ENCODE measurements at places on chromosomes 2 and 18.

DNA sequence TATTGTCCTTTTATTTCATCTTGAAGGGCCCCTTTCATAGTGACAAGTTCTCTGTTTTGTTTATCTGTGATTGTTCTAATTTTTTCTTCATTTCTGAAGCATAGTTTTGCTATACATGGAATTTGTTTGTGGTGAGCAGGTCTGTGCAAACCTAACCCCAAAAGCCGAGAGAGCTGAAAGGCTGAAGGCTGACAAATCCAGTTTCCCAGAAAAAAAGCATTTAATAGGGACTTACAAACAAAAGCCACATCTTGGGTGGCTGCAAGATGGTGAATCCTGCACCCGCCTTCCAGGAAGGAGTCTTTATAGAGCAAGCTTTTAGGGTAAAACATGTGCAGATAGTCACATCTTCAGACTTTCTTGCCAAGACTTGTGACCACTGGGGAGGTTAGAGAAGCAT is 473.4 kb upstream of the TRIB2 start:
- no peak for DNase-seq

DNA sequence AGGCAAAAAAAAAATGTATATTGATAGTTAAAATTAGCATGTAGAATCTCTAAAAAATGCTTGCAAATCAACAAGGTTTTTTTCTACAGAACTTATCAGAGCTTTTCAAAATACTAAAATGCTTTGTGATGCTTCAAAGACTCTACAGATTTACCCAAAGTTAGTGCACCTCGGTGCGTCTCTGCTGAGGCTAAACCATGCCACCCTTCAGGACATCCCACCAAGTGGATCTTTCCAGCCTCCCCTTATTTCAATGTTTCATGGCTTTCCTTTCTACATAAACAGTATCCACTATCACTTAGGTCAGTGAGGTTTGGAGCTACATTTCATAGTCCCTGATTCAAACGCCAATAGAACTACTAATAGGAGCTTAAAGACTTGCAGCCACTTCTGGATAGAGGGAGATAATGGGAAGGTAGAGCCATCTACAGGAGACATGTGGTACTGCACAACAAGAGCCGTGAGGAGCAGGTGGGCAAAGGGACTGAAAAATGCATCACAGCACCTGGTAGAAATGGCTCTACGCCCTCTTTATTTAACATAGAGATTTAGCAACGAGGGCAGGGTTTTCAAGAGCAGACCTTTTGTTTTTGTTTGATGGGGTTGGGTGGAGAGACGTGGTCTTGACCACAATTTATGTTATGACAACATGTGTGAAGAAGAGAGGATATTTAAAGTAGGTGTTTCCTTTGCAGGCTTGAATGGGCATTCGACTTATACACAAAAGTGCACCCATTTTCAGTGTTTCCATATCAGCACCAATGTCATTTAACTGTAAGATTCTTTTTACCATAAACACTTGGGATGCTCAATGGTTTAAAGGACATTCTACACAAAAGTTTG is 56.1 kb upstream of the SLC35G4 start:
- DNase-seq, result peak; percentile 66

DNA sequence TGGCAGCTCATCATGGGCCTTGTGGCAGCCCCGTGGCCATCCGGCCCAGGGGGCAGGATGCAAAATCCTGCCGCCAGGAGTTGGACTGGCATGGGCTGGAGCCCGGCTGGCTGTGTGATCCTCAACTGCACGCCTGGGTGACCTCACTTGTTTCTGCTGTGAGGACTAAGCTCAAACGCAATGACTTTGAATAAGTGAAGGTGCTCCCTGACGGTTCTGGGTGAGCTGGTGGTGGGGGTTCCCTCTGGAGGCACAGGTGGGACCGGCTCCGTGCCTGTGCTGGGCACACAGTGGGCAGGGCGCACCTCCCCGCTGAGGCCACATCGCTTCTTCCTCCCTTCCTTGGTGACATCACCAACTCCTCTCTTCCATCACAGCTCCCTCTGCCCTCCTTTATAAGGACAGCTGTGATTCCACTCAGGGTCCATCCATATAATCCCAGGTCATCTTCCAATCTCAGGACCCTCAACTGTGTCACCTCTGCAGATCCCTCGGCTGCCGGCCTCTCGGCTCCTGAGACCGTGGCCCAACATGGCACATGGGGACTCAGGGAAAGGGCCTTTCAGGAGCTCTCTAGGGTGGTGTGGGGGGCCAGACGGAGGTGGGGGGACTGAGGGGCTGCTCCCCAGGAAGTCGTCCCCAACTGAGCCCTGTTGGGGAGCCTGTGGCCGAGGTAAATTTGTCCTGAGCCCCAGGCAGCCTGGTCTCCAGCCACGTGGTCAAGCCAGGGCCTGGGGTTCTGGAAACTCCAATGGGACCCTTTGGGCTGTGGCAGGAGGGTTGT is 75.5 kb upstream of the ODC1 start:
- DNase-seq, result no peak

DNA sequence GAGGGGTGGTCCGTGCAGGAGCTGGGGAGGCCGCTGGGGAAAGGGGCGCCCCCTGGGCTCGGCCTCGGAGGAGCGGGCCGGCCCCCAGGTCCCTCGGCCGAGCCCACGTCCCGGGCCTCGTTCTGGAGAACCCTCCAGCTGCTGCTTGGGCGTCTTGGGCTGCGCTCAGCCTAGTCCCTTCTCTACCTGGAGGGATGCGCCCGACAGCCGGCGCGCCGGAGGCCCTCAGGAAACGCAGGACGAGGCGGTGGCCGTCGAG is 293 bp upstream of the D2HGDH start:
- no peak for DNase-seq

DNA sequence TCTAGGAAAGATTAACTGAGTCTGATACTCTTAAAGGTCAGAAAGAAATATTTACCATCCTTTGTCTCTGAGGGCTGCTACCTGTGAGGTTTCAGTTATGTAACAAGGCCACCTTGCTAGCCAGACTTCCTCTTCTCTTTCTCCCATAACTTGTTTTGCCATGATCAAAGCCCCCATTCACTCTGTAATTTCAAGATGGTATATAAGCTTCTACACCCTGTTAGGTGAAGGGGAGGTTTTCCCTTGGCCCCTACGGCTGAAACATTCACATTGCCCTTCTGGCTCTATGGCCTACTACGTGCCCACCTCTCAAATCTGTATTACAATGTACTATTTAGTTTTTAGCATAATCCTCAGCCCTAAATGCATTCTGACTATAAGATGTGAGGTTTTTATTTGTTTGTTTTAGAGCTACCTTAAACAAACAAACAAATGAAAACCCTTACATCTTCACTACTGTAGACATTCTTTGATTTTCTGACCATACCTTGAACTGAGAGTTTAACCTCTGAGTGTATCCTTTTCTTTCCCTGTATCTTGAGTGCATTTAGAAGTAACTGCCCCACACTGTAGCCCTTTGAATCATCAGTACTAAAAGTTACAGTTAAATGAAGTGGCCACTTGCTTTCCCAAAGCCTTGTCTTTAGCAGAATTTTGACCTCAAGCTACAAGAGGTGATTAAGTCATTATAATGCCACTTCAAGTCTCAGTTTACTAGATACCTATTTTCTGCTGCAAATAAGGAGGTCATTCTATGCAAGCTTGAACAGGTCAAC is 332.2 kb downstream of the SOCS6 start:
- no peak for DNase-seq

DNA sequence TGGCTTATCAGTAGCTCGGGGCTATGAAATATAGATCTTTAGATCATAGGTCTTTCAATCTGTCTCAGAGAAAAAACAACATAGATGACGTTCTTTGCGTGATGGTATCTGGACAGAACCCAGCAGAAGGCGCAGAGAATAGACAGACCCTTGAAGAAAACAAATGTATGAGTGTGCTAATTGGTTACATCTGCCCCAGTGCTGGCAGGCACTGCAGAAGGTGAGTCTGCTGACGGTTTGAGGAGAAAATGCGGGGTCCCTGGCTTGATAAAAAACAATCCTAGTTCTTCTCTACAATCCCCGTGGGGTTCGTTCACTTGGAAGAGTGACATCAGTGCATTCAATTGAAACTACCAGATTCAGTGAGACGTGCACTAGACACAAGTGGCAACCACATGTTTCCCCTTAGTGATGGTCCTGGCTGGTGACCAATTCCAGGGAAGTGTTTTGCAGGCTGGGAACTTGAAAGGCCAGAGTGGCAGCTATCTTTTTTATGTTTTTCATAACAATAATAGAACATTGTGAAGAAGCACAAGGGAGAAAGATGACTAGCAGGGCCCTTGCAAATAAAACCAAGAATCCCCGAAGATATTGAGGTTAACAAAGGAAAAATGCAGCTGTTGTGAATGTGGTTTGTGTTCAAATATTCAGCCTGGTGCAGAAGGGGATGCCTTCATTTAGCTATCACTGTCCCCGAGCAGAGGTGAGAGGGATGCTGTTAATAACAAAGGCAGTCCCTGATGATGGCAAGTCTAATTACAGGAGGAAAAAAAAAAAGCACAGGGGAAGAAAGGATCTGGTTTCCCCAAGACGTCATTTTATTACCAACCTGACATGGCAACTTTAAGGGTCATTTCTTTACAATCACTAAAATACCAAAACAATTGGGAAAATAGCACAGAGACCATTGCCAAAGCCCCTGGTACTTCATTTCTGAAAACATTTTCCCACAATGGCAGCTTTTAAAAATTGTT is 337.6 kb upstream of the FIGN start:
- peak; percentile 77 for DNase-seq

DNA sequence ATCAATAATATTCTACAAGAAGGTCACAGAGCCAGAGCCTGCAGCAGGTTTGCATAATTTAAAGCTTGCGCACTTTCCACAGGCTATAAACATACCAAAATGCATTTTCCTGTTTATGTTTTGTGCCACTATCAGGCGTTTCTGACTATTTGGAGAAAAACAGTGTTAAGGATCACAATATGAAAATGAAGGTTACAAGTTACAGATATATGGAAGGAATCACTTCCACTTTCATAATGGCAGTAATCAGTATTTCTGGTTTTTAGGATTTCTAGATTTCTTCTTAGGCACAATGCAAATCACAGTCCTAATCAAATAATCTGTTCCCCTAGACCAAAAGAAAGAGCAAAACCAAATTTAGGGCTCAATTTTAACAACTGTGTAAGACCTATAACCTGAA is 279.5 kb downstream of the NBAS start:
- DNase-seq, result no peak

GRCh38 chr2:242002944-242003343 is 133.4 kb downstream of the RTP5 start:
- no peak for DNase-seq

DNA sequence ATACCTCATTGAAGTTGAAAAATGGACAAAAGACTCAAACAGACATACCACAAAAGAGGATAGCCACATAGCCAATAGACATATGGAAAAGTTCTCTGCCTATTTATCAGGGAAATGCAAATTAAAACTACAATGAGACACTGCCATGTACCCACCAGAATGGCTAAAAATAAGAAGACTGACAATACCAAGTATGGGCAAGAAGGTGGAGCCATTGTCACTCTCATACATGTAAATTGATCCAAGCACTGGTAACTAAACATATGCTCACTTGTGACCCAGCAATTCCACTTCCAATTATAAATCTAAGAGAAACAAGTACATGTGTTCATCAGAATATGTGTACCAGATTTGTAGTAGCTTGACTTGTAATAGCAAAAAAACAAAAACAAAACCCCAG is 4.6 kb downstream of the LOXHD1 start:
- no peak for DNase-seq

- DNase-seq, result no peak
These were observed 182.2 kb downstream of the ARHGAP15 start for GRCh38 chr2:143311426-143311825.
